ENCODE measurements at places on chromosomes 5 and 9.
A peak's percentile ranks its signal among the peaks of the same experiment; 100 is the strongest.

DNA sequence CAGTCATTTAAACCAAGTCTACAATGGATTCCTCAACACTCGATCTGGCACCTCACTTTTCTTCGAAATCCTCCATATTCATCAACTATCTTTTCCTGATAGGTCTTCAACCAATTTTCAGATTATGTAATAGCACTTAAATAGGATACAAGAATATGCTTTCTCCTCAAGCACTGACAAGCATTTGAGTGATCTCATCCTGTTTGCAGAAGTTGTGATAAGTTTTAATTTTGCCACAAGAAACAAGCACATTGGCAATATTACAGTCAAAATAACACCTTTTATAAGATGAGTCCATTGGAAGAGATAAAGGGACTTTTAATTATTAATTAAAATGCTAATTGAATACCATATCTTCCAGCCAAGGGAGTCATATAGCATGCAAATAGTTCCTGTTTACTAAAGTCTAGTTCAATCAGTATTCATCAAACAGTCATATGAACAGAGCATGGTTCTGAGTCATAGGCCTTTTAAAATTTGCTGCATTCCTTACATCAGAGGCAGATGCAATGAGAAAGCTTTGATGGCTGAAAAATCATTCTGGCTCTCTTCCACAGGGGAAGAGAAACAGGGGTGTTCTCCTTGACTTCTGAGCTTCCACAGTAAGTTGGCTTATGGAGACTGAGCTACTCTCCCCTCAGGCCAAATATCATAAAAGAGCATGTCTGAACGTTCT is 32.7 kb upstream of the ZCCHC9 start:
- DNase-seq: no peak

- no peak for DNase-seq
These were observed 22.4 kb upstream of the ASTN2 start for GRCh38 chr9:117437283-117437682.

- peak; percentile 29 for DNase-seq
These were observed 19.5 kb upstream of the ANXA1 start for GRCh38 chr9:73132034-73132776.

DNA sequence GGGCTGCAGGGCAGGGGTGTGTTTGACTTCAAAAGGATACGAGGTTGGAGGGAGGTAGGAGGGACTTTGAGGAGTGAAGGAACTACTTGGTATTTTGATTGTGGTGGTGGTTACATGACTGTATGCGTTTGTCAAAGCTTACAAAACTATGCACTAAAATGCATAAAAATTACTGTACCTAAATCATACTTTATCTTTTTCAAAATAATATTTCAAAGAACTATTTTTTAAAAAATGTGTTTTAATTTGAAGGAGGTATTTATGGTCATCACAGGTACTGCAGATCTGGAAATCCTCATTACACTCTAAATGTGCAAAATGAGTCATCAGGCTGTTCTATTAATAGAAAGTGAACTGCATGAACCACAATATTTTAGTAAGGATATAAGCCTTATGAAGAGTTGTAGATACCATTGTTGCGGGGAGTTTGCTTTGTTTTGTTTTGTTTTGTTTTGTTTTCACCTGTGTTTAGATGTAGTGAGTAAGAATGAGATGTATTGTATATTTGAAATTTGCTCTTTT is 116.9 kb downstream of the ARRDC3 start:
- DNase-seq: no peak

DNA sequence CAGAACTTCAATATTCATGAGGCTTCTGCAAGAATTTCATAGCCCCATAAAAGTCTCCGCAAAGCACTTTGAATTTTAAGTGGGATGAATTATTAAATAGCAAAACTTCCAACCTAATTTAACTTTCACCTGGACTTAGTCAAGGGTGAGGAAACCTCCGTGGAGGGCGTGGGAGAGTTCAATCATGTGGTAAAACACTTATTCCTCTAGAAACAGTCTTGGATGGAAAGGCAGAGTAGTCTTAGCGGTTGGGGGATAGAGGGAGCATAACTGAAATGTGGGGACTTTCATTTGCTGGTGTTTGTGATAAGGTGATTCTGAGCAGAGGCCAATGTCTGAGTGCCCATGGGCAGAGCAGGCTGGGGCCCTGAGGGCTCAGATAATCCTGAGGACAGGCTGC is 241.9 kb downstream of the IRX1 start:
- DNase-seq: no peak

DNA sequence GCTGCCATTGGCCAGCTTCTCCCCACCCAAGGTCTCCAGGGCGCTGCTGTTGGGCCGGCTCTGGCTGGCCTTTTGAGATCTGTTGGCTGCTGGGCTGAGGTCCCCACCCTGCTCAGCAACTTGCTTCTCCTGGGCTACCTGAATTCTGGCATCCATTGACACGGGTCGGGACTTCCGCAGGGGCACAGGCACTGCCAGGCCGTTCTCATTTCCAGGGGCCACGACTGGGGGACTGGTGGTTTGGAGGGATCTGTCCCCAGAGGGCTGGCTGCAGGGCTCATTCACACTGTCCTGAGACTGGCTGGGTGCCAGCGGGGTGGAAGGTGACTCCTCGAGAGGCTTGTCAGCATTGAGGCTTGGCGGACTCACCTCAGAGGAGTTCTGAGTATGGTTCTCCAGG is 87.1 kb upstream of the FBXW11 start:
- no peak for DNase-seq

DNA sequence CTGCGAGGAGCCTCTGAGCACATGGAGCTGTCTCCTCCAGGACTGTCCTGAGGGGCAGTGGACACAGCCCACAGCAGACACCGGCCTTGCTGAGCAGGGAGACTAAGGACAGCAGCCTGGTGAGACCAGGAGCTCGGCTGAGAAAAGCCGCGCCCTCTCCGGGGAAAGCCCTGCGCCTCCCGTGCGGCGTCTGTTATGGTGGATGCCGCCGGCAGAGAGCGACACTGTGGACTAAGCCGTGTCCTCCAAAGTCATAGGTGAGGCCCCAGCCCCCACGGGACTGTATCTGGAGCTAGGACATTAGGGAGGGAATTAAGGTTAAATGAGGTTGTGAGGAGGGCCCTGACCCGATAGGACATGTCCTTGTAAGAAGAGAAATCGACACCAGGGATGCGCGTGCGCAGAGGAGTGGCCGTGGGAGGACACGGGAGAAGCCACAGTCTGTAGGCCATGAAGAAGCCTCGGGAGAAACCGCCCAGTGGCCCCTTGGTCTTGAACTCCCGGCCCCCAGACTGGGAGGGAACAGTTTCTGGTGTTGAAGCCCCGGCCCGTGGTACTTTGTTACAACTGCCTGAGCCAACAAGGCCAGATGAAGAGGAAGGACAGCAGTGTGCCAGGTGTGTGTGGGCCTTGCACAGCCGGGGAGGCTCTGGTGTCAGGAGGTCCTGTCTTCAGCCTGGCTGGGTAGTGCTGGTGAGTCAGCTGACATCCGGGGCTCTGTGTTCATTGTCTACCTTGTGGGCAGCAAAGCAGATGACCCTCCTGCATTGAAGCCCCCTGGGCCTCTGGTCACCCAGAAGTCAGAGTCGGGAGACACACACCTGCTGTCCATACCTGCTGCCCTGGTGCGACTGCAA is 22.1 kb downstream of the MRPL36 start:
- no peak for DNase-seq

DNA sequence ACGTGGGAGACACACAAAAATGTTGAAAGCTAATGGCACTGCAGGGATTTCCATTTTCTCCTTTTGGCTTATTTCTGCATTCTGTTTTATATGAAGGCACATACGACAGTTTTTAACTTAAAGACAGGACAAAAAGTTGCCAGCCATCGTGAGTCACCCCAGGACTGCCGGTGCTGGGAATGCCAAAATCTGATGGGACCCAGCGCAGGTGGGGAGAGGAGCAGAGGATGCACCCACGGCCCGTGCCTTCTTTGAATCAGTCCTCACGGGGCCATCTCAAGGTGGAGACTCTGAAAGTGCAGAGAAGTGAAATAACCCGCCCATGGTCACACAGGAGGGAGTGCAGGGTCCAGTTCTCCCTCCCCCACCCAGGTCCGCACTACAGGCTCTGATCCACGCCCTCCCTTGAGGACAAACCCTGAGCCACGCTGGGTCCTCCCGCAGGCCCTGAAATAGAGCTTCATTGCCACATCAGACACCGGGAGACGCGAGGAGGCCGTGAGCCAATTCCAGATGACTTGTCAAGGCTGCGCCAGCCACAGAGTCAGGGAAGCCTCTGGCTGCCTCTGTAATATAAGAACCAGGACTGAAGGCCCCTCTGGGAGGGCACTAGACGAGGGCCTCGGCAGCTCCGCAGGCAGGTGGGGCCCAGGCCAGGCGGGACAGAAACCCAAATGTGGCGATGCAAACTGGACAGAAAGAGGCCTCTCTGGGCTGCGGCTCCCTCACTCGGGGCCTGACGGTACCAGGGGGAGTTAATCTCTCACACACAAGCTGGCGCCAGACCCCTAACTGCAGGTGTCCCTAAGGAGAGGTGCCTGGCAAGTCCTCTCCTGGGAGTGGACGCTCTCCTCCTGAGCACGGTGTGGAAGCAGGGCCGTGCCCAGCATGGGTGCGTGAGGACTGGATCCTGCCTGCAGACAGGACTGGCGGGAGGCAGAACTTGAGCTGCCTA is 22.9 kb downstream of the ADAMTS2 start:
- DNase-seq: no peak

- no peak for DNase-seq
These were observed 58.2 kb downstream of the PRDM6 start for GRCh38 chr5:123147128-123147715.

DNA sequence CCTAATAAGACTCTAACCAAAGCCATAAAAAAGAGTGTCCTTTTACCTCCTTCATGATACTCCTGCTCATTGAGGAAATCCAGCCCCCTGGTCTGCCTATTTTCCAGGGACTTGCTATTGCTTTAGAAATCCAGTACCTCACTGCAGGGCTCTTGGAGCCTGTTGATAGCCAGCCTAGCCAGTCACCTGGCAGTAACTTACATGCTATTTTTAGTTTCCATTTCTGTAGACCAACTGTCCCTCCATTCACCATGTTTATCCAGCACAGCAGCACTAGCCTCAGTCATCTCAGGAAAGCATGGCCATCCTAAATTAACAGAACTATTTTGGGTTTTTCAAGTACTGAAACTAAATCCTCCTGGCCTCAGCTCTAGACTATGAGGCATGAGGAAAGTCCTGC is 91.5 kb upstream of the PHF24 start:
- DNase-seq: no peak

DNA sequence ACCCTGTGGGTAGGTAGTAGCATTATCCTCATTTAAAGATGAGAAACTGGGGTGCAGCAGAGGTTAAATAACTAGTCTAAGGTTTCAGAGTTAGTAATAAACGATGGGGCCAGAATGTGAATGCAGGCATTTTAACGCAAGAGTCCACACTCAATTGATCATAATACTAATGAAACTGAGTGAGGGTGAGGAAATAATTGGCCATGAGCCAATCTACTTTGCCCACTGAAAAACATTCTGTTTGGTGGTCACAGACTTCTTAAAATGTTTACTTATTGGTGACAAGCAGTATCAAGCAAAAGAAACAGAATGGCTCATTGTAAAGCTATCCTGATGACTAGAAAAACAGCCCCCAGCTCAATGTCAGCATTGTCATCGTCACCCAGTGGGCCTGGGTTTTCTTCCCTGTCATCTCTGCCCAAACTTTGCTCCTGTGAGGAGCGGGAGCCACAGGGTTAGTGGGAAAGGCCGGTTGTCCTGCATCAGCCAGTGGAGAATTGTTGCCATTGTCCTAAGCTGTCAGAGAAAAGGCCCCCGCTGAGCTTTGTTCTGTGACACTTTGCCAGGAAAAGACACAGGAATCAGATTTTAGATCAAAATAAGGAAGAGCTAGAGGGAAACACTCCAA is 77.3 kb upstream of the MAN2A1 start:
- no peak for DNase-seq

DNA sequence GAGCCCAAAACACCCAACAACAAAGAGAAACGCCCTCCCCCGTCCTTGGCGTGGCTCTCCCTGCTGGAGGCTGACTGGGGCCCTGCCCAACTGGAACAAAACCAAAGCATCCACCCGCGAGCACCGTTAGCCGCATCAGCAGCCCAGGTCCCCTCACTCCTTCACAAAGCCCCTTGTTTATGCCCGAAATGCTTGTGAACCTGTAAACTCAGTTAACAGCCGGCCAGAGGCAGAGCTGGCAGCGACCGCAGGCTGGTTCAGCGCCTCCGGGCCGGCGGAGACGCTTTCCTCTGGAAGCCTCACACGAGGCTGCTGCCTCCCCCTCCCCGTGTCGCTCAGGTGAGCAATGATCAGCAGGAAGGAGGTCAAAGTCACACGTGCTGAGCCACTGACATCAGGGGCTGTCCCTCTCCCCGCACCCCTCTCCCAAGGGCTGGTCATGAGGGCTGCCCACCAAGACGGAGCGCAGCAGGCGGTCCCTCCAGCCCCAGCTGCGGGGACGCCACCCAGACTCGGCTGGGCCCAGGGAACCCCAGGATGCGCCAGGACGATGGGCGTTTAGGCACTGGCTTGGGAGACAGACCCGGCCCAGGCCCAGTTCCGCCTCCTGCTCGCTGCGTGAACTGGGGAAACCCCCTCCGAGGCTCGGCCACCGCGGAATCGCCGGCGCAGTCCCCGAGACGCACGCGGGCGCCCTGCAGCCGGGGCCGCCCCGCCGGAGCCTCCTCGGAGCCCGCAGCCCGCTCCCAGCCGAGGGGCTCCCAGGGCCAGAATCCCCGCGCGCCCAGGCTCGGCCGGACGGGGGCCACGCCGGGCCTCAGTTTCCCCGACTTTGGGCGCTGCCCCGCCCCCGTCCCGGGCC is 563 bp downstream of the SNAPC4 start:
- DNase-seq: peak; percentile 23

- DNase-seq: no peak
These were observed 51.8 kb downstream of the NDST1 start for GRCh38 chr5:150559701-150560100.

DNA sequence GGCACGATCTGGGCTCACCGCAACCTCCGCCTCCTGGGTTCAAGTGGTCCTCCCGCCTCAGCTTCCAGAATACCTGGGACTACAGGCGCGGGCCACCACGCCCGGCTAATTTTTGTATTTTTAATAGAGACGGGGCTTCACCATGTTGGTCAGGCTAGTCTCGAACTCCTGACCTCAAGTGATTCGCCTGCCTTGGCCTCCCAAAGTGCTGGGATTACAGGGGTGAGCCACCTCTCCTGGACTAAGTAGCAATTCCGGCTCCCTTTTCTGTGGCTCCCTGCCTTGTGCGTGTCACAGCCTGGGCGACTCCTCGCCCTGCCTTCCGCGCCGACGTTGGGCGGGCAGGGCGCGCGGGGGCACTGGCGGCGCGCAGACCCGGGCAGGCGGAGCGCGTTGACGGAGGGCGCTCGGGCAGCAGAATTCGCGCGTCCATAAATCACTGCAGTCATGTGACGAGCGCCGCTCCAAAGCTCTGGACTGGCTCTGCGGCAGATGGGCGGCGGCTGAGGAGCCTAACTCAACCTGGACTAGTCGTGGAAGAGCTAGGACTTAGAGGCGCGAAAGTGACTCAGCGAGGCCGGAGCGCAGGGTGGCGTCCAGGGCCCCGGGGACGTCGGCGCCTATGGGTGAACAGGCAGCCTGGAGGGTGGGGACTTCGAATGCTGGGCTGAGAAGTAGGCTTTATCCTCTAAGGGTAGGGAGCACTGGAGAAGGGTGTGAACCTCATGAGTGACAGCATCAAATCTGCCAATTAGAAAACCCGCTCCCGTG is 1.4 kb upstream of the CIZ1 start:
- DNase-seq: no peak

DNA sequence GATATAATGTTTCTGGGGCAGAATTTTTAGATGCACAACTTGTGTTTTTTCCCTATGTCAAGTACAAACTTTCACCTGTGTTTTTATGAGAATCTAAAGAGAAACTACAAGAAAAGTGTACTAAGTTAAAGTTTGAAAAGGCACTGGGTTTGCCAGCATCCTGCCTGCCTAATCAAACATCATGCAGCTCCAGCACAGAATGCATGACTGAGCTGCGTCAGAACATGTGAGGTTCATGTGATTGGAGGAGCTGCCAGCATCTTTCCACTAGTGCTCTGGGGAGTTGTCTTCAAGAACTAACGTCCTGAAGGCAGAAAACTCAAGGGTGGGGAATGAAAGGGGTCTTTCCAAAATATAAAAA is 46.1 kb upstream of the RIC1 start:
- no peak for DNase-seq

Data from stimulated activated CD4-positive, alpha-beta T cell treated with anti-CD3 and anti-CD28 coated beads, Interleukin-1b, Interleukin-23, amount 100 ng/mL, for 4 hours (primary cell).